Ascending aorta (tissue), 2 donors: ENCODE measurements at places on chromosomes 12 and 14. TPM values are rescaled to one million over a fixed set of nuclear protein-coding genes. Genes with fewer than 3 reads are reported as not detected.

- no peaks in the 10 kb centered on the region for H3K4me1 ChIP-seq
- H3K4me3 ChIP-seq, result no peak overlapping the region
- H3K27me3 ChIP-seq, result no peaks in the 10 kb centered on the region
- no peak for DNase-seq
- peak overlapping the region; percentile 4 for H3K27ac ChIP-seq
Observed at GRCh38 chr12:67797185-67797741, 148.7 kb downstream of the DYRK2 start.

DNA sequence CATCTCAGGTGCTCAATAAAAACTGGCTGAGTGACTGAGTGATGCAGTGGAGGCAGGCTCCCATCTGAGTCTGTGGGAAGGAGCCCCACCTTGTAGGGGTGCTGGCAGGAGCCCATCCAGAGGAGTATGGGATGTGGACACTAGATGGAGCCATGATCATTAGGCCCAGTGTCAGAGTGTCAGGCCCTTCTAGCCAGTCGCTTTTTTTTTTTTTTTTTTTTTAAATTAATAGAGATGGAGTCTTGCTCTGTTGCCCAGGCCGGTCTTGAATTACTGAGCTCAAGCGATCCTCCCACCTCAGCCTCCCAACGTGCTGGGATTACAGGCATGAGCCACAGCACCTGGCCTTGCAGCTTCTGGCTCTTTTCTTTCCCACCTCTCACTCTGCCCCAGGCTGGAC is 11.5 kb downstream of the RITA1 start:
- H3K4me1 ChIP-seq, result peaks cover 9% of the 10 kb centered on the region
- peaks cover under 1% of the 10 kb centered on the region for H3K36me3 ChIP-seq
- no peak overlapping the region for H3K4me3 ChIP-seq
- H3K27ac ChIP-seq, result peak overlapping the region; percentile 37
- DNase-seq, result no peak

GRCh38 chr12:75660107-75660530 is 148.7 kb upstream of the KRR1 start:
- DNase-seq, result no peak
- H3K4me1 ChIP-seq, result no peaks in the 10 kb centered on the region
- H3K27me3 ChIP-seq, result no peaks in the 10 kb centered on the region
- H3K36me3 ChIP-seq, result no peaks in the 10 kb centered on the region

The KRT2 gene
- not detected for total RNA-seq

GRCh38 chr12:119994892-119995658 is 6.0 kb downstream of the BICDL1 start:
- H3K4me3 ChIP-seq, result no peak overlapping the region
- H3K27ac ChIP-seq, result no peak overlapping the region
- DNase-seq, result no peak

The ENDOU gene
- total RNA-seq, result not detected

DNA sequence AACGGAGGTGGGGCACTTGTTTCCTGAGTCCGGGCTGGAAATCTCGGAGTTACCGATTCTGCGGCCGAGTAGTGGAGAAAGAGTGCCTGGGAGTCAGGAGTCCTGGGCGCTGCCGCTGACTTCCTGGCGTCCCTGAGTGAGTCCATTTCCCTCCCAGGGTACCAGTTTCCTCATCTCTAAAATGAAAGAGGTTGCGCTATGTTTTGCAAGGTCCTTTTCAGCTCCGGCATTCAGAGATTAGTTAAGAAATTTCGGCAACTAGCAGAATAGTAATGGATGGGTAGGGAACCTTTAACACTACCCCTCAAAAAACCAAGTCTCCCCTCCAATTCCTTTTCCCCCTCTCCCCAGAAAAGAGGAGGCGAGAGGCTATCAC is 724 bp downstream of the BLOC1S1 start:
- peak overlapping the region; percentile 79 for H3K4me3 ChIP-seq
- H3K27me3 ChIP-seq, result no peaks in the 10 kb centered on the region
- peaks cover 71% of the 10 kb centered on the region for H3K4me1 ChIP-seq

DNA sequence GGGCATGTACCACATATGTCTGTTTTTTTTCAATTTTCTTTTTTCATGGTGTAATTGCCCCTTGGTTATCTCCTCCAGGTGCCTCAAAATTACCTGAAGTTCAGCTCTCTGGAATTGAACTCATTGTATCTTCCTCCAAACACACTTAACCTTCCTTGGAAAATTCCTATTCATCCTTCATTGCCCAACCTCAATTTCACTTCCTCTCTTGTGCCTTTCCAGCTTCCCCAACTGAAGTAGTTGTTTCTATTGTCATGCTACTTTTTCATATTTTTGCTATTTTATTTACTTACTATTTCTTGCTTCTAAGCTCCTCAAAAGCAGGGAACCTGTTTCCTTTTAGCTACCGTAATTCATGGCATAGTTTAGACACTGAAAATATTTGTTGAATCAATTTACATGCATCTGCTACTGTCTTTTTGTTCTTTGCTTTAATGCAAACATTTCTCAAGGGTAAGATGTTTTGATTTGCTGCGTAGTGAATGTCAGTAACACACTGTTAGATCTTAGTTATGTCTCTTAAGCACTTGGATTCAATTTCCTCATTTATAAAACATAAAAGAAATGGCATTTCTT is 37.0 kb upstream of the STXBP6 start:
- H3K4me1 ChIP-seq, result no peaks in the 10 kb centered on the region
- H3K36me3 ChIP-seq, result no peaks in the 10 kb centered on the region
- H3K27me3 ChIP-seq, result no peaks in the 10 kb centered on the region
- DNase-seq, result no peak
- H3K27ac ChIP-seq, result no peak overlapping the region

The NEMP1 gene
- 7.7 TPM for total RNA-seq

GRCh38 chr12:29333178-29333577 is 47.8 kb downstream of the ERGIC2 start:
- no peak overlapping the region for H3K27ac ChIP-seq
- no peaks in the 10 kb centered on the region for H3K36me3 ChIP-seq
- H3K4me3 ChIP-seq, result no peak overlapping the region
- no peak for DNase-seq

DNA sequence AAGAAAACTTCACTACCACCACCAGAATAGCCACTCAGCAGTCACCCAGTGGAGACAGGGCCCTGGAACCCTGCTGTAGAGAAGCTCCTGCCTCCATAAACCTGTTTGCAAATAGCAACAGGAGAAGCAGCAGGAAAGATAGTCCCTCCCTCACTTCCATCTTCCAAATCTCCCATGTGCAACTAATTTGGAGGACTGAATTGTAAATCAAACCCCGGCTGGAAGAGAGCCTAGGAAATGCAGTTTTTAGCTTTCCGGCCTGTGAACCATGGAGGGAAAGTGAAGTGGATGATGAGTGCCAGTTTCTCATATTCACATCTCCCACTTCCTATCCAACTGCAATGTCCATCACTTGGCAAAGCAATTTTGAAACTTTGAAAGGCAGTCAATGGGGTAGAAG is 167.2 kb upstream of the FRMD6 start:
- no peak for DNase-seq
- H3K4me3 ChIP-seq, result no peak overlapping the region
- H3K4me1 ChIP-seq, result no peaks in the 10 kb centered on the region
- H3K27ac ChIP-seq, result no peak overlapping the region
- no peaks in the 10 kb centered on the region for H3K27me3 ChIP-seq

The SEL1L gene
- total RNA-seq, result 37.3 TPM

DNA sequence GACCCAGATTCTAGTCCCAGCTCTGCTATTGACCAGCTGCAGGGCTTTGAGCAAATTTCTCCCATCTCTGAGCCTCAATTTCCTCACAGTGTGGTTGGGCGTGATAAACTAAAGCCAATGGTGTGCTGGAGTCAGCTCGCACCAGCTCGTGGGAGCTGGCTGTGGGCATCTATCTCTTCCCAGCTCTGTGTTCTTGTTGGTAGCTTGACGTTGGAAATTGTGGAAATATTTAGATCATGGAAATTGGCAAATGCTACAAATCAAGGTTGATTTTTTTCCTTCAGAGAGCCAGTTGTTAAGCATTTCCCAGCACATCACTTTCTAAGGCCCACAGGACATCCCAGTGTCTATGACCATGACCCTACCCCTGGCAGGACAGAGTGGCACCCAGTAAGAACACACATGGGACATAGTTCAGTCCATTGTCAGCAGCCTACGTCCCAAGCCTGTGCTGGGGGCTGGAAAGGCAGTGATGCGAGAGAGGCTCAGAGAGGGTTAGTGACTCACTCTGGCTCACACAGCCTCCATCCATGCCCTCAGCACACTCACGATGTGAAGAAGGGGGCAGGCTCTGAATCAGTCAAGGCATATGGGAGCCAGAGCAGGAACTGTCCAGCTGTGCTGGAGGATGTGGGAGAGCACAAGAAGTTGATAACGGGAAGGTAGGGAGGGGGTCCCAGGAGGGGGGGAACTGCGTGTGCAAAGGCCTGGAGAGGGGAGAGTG is 77.6 kb downstream of the LGMN start:
- peaks cover 19% of the 10 kb centered on the region for H3K36me3 ChIP-seq
- no peak overlapping the region for H3K4me3 ChIP-seq
- H3K27me3 ChIP-seq, result no peaks in the 10 kb centered on the region
- DNase-seq, result no peak
- no peak overlapping the region for H3K27ac ChIP-seq
- no peaks in the 10 kb centered on the region for H3K4me1 ChIP-seq

The TRAFD1 gene
- 9.3 TPM for total RNA-seq

- no peaks in the 10 kb centered on the region for H3K4me1 ChIP-seq
- H3K4me3 ChIP-seq, result no peak overlapping the region
- no peaks in the 10 kb centered on the region for H3K27me3 ChIP-seq
Observed at GRCh38 chr14:66514213-66514612, 6.3 kb downstream of the GPHN start.

- H3K4me1 ChIP-seq, result no peaks in the 10 kb centered on the region
- no peak for DNase-seq
- no peaks in the 10 kb centered on the region for H3K36me3 ChIP-seq
- H3K4me3 ChIP-seq, result no peak overlapping the region
- no peak overlapping the region for H3K27ac ChIP-seq
- no peaks in the 10 kb centered on the region for H3K27me3 ChIP-seq
Observed at GRCh38 chr14:31718985-31719384, 157.8 kb downstream of the NUBPL start.

The ADAM21 gene
- 0.11 TPM for total RNA-seq

- no peak for DNase-seq
- H3K4me3 ChIP-seq, result no peak overlapping the region
- peaks cover 7% of the 10 kb centered on the region for H3K4me1 ChIP-seq
- no peak overlapping the region for H3K27ac ChIP-seq
- H3K27me3 ChIP-seq, result no peaks in the 10 kb centered on the region
Observed at GRCh38 chr12:54232790-54233189, 44.0 kb upstream of the SMUG1 start.
